Fibroblast of the aortic adventitia (primary cell): ENCODE measurements at places on chromosomes 6 and 20. TPM values are rescaled to one million over a fixed set of nuclear protein-coding genes. Genes with fewer than 3 reads are reported as not detected.

MOCS1 gene
- total RNA-seq, result 3.9 and 8.4 TPM in 2 replicates

OTOR gene
- not detected in 2 replicates for total RNA-seq

MED20 gene
- total RNA-seq, result 29.9 and 36.6 TPM in 2 replicates

POU3F2 gene
- total RNA-seq, result not detected in 2 replicates

FKBP1C gene
- 0.18 and 0.33 TPM in 2 replicates for total RNA-seq

DPPA5 gene
- not detected in 2 replicates for total RNA-seq

OR2H1 gene
- total RNA-seq, result not detected in 2 replicates

ACTL10 gene
- total RNA-seq, result 2.2 and 2.5 TPM in 2 replicates

CST5 gene
- total RNA-seq, result not detected in 2 replicates

WFDC10A gene
- total RNA-seq, result not detected in 2 replicates

THBS2 gene
- total RNA-seq, result 322 and 519 TPM in 2 replicates

PRR18 gene
- total RNA-seq, result not detected in 2 replicates

F13A1 gene
- total RNA-seq, result not detected in 2 replicates

APOM gene
- total RNA-seq, result 2.0 TPM in 1 of 2 replicates, not detected in the other

RBL1 gene
- total RNA-seq, result 15.9 and 31.9 TPM in 2 replicates

AAR2 gene
- total RNA-seq, result 23.5 and 38.3 TPM in 2 replicates

PAK5 gene
- total RNA-seq, result 0.16 TPM in 1 of 2 replicates, not detected in the other

RNF39 gene
- not detected in 2 replicates for total RNA-seq

BCAS4 gene
- 1.5 and 2.7 TPM in 2 replicates for total RNA-seq

TRIM15 gene
- total RNA-seq, result not detected in 2 replicates
